ENCODE measurements at places on chromosomes 1 and 21.

DNA sequence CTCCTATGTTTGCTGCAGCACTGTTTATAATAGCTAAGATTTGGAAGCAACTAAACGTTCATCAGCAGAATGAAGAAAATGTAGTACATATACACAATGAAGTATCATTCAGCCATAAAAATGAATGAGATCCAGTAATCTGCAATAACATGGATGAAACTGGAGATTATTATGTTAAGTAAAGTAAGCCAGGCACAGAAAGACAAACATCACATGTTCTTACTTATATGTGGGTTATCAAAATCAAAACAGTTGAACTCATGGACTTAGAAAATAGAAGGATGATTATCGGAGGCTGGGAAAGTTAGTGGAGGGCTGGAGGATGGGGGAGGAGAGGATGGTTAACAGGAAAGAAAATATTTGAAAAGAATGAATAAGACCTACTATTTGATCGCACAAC is 1017.6 kb downstream of the KCNT2 start:
- DNase-seq = no peak

DNA sequence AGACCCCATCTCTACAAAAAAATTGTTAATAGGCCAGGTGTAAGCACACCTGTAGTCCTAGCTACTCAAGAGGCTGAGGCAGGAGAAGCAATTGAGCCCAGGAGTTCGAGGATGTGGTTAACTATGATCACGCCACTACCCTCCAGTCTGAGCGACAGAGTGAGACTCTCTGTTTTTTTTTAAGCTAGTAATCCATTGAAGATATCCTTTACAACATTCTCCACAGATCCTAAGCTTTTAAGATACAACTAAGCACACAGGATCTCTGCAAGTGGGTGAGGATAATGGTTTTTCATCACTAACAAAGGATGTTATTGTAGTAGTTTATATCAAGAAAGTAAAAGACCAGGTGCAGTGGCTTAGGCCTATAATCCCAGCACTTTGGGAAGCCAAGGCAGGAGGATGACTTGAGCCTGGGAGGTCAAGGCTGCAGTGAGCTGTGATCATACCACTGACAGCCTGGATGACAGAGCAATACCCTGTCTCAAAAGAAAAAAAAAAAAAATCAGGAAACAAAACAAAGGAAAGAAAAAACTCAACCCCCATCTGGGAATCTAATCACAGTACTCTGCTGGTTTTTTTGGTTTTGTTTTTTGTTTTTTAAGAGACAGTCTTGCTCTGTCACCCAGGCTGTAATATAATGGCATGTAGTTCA is 166.1 kb downstream of the RERE start:
- DNase-seq = no peak

DNA sequence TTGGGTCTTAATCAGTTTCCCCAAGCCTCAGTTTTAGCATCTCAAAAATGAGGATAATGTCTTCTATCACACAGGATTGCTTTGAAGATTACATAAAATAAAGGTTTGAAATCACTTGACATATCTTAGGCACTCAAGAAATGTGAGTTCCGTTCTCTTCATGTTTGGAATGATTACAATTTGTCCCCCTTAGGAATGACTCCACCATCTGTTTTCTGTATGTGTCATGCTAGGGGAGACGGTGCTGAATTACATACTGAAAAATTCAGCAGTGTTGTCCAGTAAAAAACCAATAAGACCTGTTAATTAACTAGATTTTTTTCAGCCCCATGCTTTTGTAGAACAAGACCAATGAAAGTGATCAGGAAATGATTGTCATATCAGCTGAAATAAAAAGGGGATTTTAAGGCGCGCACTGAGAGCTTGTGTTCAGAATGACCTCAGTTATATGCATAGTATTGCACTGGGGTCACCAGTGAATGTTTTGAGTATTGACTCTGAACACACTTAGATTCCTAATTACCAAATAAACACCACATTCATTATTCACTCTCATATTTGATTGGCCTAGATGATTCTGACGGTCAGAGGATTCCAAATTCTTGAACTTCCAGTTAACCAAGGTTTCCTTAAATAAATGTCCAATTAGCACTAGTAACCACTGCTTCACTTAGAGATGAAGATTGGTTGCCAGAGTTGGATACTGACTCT is 114.5 kb upstream of the KCNK2 start:
- no peak for DNase-seq

DNA sequence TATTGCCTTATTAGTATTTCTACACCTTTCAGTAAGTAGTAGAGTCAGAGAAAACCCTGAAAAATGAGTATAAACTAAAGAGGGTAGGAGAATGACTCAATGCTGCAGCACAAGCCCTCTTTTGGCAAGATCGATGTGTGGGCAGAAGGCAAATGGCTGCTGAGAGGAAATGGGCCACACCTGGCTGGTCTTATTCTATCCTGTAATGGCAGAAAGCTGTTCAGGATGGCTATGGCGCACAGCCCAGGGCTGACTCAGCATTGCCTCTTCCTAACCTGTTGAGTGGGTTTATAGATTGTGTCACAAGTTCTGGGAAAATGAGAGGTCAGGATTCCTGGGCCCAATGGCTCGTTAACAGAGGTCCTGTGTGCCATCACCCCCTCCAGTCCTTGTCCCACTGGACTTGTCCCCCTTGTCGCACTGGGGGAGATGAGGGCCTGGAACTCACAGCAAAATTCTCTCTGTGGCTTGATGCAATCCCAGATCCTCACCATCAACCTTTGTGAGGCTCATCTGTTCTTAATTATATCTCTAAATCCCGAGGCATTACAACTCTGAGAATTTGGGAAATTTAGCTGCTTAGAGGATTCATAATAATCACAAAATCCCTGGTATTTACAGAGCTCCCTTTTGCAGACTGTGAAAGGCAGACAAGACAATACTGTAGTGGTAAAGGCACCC is 13.2 kb downstream of the HMGB4 start:
- no peak for DNase-seq

DNA sequence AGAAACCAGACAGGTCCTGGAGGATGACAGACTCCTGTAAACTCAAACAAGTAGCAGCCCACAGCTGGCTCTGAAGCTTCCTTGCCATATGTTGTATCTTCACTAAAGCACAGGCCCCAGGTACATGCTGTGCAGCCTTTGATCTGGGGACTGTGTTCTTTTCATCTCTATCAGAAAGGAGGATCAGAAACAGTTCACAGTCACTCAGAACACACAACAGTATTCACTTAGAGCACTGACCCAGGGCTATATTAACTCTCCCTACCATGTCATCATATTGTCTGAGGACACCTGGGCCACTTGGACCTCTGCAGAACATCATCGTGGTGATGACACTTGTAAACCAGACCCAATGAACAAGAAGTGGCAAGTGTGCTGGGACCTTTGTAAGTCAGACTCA is 222.0 kb downstream of the SETD4 start:
- DNase-seq = no peak

GRCh38 chr21:45916011-45916840 is 65.3 kb upstream of the COL6A1 start:
- DNase-seq = no peak

DNA sequence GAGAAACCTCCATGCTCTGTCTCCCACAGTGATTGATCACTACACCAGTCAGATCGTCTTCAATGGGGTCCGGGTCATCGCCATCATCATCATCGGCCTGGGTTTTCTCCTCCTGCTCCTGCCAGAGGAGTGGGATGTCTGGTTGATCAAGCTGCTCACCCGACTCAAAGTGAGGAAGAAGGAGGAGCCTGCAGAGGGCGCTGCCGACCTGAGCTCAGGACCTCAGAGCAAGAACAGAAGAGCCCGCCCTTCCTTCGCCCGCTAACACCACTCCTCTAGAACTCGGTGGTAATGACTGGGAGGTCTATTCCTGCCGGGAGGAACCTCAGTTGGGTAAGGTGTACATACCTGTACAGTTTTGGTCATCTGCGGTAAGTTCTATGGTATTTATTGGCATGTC is 50.3 kb upstream of the COA6 start:
- DNase-seq = peak; percentile 42

DNA sequence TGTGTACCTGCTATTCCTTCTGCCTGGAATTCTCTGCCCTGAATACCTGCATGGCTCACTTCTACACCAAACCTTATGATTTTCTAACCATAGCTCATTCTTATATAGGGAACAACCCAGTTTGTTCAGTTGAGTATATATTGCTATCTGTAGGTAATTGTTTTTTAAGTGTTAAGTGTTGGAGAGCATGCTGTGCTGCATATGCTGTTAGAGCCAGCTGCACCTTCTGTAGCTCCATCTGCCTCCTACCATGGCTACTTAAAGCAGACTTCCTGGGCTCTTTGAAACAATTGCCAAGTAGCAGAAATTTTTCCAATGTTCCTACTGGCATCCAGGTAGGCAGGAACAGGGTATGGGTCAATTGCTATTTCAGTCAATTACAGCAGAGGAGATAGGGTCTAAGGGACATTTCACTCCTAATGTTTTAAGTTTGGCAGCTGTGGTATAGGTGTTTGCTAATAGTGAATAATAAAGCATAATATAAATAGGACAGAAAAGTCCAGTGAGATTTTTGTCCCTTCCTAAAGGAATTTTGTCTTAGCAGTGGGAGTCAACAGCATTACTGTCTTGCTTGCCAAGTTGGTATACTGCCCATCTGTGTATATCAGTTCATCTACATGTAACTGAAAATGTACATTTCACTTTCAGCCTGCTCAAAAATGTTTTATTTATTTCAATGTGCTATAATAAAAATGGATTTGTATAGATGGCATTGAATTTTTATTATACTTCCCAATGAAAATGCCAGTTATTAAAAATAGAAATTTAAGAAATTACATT is 34.0 kb upstream of the C1orf115 start:
- DNase-seq = no peak

- DNase-seq = no peak
These were observed 37.3 kb upstream of the MORC3 start for GRCh38 chr21:36282568-36283230.

- no peak for DNase-seq
These were observed 59.6 kb downstream of the LUZP1 start for GRCh38 chr1:23108918-23109533.

DNA sequence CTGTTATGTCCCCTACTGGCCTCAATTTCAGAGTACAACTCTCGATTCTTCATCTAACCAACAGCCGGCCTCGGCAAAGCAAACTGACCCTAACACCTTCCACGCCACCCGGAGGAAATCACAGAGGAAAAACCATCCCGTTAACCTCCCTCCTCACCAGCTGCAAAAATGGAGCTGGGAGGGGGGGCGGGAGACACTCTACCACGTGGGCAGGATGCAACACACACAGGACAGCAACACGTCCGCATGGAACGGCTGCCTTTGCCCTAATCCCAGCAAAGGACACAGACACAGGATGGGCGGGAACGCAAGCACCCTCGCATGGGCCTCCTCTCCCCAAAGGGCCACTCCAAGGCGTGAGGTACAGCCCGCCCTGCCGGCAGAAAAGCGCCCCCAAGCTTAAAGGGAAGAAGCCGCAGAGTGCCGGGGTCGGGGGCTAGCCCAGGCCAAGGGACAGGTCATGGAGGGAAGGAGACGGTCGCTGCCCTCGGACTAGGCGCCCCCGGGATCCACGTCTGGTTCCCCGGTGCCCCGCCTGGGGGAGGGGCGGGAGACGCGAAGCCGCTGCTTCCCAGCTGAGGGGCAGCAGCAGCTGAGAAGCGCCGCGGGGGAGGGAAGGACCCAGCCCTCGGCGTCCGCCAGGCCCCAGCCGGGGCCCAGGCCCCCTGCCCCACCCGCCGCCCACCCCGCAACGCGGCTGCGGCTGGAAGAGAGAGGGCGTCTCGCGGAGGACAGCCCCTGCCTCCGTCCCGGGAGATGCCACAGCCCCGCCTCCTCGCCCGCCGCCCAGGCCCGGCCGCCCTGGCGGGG is 590 bp downstream of the FOXJ3 start:
- DNase-seq = peak; percentile 47

- DNase-seq = no peak
These were observed 97.5 kb downstream of the SMYD2 start for GRCh38 chr1:214378492-214378891.

GRCh38 chr1:22673486-22674409 is 20.7 kb downstream of the C1QB start:
- DNase-seq = peak; percentile 77

GRCh38 chr1:15943992-15944307 is 32.0 kb downstream of the ZBTB17 start:
- no peak for DNase-seq

DNA sequence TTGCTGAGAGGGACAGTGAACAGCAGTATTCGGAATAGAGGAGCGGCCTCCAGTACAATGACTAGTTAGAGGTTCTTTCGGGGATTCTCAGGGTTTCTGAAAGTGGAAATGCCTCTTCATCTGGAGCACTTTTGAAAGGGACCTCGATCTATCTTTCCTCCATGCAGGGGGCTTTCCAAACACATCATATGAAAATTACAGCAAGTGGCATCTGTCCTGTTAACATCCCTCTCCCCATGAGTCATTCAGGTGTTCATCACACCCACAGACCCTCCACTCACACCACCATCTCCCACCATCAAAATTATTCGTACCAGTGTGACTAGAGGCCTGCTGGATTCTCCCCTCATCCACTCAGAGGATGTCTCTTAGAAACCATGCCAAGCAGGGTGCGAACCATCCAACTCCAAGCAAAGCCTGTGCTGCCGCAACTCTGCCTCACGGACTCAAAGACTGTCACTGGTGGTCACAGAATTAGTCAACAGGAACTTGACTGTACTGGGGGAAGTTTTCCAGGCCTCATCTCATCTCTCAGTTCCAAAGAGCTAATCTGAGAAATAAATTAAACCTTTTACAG is 211.1 kb downstream of the MRPL39 start:
- DNase-seq = no peak

DNA sequence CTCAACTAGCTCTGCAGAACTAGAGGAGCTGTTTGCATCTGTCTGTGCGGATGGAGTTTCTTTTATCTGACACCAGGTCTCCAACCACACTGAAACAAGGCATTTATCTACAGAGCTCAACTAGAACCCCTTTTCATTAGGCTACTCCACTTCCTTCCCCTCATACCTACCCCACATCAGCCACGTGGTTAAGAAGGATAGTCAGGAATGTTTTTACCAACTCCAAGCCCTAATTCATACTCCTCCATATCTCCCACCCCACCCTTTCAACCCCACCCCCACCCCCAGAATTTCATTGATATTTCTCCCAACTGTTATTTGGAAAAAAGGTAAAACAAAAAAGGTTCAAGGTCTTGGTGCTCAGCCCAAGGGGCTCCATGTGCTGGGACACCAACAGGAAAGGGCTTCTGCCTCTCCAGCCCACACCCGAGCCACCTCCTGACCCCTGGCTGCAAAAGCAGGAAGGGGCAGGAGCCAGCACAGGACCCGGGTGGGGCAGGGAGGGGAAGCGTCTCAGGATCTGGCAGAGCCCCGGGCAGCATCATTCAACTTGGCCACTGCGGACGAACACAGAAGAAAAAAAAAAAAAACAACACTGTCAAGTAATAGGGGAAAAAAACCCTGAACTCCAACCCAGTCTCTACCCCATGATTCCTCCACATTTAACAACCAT is 7.0 kb downstream of the ENSA start:
- DNase-seq = peak; percentile 40

DNA sequence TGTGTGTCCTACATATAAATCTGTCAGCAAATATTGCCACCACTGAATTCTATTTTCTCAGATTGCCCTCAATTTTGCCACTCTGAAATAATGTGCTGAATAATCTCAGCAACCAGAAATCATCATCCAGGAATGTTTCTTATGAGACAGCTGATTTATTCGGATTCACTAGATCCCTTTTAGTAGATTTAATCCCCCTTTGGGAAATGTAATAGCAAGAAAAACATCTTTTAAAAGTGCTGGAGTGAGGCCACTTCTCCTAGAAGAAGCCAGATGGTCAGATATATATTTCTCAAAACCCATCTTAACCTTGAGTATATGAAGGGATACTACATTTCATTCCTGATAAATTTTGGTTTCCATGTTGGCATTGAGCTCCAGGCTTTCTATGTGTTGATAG is 327.7 kb downstream of the SMYD3 start:
- DNase-seq = no peak

- no peak for DNase-seq
These were observed 291.8 kb downstream of the DISC1 start for GRCh38 chr1:231918239-231919015.

All from inflammatory macrophage treated with lipopolysaccharide for 1 hour (primary cell).